Skeletal muscle cell (primary cell): ENCODE measurements at places on chromosomes 5 and 9.

- DNase-seq = no peak
These were observed 273.9 kb upstream of the SGCD start for GRCh38 chr5:156053056-156053455.

- DNase-seq = no peak
These were observed 11.8 kb upstream of the HEXB start for GRCh38 chr5:74673011-74673790.

GRCh38 chr5:127031147-127031862 lies 947 bp upstream of the MARCHF3 start:
- no peak for DNase-seq

DNA sequence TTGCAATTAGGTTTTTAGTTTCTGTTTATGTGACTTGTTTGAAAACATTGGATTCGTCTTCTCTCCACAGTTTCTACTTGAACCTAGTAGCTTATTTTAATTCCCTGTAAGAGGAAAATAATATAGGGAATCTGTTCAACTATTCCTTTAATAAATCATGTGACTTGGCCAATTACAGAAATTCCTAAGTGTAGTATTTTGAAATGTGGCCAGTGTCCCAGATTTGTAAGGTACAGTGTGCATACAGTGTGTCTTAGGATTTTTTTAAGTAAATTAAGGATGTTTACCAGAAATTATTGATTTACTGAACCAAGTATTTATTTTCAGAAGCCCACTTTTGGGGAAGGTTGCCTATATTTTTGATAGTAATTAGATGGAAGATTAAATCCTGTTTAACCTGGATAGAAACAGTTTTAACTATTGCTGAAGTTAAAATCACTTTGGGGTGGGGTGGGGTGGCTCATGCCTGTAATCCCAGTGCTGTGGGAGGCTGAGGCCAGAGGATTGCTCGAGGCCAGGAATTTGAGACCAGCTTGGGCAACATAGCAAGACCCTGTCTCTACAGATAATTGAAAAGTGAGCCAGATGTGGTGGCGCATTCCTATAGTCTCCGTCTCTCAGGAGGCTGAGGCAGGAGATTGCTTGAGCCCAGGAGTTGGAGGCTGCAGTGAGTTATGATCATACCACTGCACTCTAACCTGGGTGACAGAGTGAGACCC lies 36.9 kb downstream of the G3BP1 start:
- no peak for DNase-seq

GRCh38 chr9:125312411-125312810 lies 50.8 kb downstream of the GAPVD1 start:
- no peak for DNase-seq

DNA sequence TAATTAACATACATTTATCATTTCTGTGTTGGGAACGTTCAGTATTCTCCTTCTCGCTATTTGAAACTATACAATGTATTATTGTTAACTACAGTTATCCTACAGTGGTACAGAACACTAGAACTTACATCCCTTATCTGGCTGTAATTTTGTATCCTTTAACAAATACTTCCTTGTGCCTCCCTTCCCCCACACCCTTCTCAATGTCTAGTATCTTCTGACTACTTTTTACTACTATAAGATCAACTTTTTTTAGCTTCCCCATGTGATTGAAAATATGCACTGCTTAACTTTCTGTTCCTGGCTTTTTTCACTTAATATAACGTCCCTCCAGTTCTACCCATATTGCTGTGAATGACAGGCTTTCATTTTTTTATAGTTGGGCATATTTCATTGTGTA lies 253.5 kb downstream of the RAB3C start:
- DNase-seq = no peak

DNA sequence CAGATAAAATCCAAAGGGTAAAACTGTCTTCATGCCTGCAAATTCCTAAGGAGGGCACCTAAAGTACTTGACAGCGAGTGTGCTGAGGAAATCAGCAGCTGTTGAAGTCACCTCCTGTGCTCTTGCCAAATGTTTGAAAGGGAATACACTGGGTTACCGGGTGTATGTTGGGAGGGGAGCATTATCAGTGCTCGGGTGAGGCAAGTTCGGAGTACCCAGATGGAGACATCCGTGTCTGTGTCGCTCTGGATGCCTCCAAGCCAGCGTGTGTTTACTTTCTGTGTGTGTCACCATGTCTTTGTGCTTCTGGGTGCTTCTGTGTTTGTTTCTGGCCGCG lies 727 bp upstream of the ADRB2 start:
- DNase-seq = no peak

DNA sequence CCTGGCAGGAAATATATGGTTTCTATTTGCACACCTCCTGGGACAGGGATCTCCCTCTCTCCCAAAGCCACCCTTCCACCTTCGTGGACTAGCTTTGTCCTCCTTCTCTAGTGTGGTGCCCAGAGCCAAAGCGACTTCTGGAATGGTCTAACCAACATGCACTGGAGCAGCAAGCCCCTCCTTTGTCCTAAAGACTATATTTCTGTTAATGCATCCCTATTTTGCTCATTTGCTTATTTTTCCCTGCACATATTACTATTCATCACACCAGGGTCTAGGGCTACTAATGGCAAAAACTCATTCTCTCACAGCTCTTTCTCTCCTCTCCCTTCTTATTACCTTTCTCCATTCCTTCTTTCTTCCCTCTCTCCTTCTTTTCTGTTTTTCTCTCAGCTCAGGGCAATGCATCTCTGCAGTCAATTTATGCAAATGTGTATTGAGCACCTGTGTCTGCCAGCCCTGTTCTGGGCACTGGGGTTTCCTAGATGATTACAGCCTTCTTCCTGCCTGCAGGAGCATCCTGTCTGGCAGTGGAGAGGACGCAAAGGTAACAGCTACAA lies 2.8 kb upstream of the NEURL1B start:
- no peak for DNase-seq

DNA sequence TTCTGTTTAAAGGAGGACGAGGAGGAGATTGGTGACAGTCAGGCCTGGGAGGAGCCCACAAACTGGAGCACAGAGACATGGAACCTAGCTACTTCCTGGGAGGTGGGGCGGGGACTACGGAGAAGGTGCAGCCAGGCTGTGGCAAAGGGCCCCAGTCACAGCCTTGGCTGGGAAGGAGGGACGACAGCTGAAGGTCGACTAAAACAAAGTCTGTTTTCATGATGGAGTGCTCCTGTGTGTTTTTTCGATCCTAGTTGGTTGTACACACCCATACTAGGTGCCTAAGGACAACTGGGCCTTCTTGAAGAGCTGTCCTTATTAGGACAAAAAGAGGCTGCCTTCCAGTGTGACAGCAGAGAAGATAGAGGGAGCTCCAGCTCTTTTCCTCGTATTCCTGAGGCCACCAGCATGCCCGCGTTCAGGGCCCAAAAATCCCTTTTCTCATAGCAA lies 2.9 kb downstream of the CCDC107 start:
- DNase-seq = no peak

DNA sequence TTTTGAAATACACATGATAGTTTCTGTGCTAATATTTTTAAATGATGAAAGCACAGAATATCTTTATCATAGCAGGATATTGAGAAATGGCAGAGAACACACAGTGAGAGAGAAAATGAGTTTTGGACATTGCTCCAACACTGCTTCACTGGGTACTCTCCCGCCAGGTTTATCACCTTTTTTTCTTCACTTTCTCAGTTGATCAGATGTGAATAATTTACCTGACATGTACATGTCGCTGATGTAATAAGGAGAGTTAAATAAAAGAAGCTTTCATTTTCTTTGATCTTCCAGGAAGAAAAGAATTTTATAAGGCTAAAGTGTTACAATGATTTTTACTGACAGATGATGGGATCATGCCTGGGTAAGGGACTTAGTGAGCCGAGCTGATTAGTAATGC lies 134.5 kb downstream of the ALDH1A1 start:
- DNase-seq = no peak

DNA sequence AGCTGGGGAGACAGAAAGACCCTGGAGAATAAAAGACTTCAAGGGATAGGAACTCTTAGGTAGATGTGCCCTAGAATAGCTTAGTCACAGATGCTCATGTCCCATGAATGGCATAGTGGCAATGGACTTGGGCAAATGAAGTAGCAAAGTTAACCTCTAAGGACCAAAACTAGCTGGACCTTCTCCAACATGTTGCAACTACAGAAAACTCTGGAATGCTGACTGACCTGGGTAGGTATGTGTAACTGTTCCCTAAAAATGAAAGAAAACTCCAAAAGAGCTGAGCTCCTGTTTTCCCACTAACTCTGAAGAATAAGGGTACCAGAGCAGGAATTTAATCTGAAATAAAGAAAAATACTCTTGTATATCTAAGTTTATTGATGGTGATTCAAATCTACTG lies 12.5 kb upstream of the LPAR1 start:
- DNase-seq = no peak

GRCh38 chr9:7799944-7800285 lies 337 bp upstream of the DMAC1 start:
- no peak for DNase-seq

GRCh38 chr9:7234144-7234543 lies 476.4 kb downstream of the KDM4C start:
- no peak for DNase-seq

GRCh38 chr9:137023157-137023556 lies 4.9 kb downstream of the ABCA2 start:
- DNase-seq = no peak

DNA sequence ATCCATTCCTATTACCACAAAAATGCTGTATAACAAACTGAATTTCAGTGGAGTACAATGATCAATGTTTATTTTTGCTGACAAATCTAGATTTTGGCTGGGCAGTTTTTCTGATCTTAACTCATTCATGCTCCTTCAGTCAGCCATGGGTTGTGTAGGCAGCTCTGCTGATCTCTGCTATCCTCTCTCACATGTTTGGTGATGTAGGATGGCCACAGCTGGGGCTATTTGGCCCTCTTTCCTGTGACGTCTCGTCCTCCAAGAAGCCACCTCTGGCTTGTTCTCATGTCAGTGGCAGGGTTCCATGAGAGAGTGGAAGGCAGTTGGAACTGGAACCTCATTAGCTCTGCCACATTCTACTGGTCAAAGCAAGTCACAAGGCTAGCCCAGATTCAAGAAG lies 8.9 kb downstream of the NLN start:
- no peak for DNase-seq

- no peak for DNase-seq
These were observed 54.9 kb downstream of the PSAT1 start for GRCh38 chr9:78351816-78352215.

- peak; percentile 81 for DNase-seq
These were observed 12.7 kb downstream of the CSF2 start for GRCh38 chr5:132086277-132086794.

- no peak for DNase-seq
These were observed 20.5 kb downstream of the SWI5 start for GRCh38 chr9:128296340-128297220.

DNA sequence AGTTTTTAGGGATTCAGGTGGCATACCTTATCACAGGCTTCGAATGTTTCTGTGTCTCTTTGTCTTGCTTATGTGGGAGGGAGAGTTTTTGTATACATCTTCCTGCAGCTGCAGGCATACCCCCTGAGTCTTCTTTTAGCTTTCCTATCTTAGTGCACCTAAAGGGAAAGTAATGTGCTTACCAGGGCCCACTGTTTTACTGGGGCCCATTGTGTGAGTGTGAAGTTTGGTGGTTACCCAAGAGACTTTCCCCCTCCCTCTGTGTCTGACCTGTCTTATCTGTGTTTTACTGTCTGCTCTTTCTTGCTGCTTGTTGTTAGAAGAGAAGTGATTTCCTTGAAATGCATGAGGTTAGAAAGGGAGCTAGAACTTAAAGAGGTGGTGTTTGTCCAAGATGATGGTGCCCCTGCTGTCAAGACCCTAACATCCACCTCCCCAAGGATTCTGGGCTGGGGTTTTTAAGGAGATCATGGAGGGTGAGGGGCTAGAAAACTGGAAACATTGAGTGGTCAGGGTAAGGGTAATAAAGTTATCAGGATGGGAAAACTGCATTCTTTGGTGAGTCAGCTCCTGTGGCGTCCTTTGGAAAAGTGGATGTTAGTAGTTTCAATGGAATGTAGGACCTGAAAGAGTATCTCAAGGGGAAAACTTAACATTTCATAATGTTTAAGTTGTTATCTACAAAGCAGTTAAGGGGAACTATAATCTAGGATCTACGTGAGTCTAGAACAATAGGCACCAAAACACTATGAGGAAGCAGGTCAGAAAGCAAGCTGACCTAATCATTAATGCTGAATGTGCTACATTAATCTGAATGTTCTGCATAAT lies 583.5 kb upstream of the TUSC1 start:
- peak; percentile 42 for DNase-seq

DNA sequence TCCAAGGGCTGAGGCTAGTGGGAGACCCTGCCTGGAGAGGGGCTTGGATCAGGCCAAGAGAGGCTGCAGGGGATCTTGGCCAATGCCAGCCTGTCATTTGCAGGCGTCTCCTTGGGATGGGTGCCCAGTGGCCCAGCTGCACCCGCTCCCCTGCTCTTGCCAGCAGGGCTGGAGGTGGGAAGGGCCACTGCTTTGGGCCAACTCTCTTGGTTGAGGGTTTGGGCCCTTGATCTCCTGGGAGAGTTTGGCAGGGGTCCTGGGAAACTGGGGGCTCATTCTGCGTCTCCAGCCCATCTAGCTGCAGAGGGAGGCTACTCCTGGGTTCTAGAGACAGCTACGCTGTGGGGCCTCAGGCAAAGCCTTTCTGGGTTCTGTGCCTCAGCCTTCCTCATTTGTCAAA lies 10.5 kb downstream of the PSD2 start:
- DNase-seq = no peak

GRCh38 chr9:2815661-2816060 lies 28.2 kb downstream of the PUM3 start:
- no peak for DNase-seq

DNA sequence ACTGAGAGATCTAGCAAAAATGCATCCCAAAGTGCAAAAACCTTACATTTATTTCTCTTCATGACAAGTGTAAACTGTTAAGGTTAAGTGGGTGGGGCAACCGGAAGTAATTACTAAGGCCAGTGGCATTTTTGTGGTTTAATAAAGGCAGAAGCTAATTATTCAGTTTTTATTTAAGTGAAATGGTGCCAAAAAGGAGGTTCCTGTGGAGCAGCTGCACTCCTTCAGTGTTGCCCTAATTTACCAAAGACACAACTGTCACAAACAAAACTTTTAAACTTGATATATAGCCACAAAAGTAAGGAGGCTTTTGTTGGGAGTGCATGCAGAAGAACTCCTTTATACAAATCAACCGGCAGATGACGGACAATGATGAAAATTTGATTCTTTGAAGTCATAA lies 81.6 kb downstream of the NDUFS4 start:
- DNase-seq = no peak

GRCh38 chr9:95511616-95511931 lies 5.2 kb downstream of the PTCH1 start:
- DNase-seq = no peak

- no peak for DNase-seq
These were observed 237.4 kb downstream of the GOLPH3 start for GRCh38 chr5:31936683-31937082.
